NCI-H345 (cell line): ENCODE measurements at places on chromosomes 1 and 21.

GRCh38 chr1:107480548-107481415 is 339.9 kb downstream of the NTNG1 start:
- DNase-seq: no peak

- no peak for DNase-seq
Observed at GRCh38 chr1:174480324-174480723, 32.6 kb downstream of the GPR52 start.

GRCh38 chr1:103336408-103336807 is 189.1 kb upstream of the RNPC3 start:
- DNase-seq: no peak

DNA sequence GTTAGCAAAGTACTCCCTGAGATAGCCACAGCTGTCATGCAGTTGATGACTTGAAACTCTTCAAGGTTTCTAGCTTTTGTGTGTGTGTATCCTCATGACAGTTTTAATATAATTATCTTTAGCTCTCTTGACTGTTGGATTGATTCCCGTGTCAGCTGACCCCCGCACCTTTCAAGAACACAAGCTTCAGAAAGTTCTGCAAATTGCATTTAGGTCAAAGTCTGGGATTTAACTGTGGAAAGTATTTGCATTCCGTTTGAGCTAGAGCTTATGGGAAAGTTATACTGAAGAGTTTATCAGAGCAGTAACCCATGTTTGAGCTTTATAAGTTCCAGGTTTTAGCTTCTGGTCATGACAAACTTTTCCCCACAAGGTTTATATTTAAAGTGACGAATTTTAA is 380.1 kb upstream of the CHRM3 start:
- no peak for DNase-seq

GRCh38 chr1:202750761-202751160 is 40.5 kb upstream of the SYT2 start:
- no peak for DNase-seq

DNA sequence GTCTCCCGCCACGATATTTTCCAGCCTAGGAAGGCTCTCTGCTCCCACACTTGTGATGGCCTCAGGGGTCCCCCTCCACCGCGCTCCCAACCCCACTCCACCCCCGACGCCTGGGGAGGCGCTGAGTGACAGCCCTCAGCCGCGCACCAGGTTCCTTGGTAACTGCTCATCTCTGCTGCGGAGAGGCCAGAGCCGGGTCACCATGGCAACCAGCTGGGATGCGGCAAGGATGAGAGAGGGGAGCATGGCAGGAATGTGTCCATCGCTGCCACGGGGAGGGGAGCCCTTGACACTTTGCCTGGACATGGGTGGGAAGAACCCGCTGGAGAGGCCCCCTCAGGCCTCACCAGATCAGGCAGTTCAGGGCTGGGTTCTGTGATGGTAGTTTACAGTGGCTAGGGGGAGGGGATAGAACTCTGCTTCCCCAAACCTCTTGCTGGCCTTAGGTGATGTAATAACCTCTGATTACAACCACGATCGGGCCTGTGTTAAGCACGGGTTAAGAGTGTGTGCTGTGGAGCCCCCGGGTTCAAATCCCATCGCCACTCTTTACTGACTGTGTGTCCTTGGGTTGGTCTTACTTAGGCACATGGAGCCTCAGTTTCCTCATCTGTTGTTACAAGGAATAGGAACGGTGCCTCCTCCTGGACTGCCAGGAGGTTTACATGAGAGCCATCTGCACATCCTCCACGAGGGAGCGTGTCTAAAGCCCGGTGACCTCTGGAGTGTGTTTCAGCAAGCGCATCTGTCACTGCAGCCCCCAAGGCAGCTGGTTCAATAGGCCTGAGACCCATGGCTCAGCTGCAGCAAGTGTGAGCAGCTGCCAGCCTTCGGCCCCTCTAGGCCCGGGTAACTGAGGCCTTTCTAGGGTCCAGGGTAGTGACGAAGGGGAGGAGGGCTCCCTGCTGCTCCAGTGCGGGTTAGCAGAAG is 6.3 kb downstream of the KIF17 start:
- DNase-seq: peak; percentile 26

- DNase-seq: no peak
Observed at GRCh38 chr21:32321480-32321879, 22.8 kb downstream of the MRAP start.

- no peak for DNase-seq
Observed at GRCh38 chr1:116372191-116372590, 853 bp upstream of the ATP1A1 start.

DNA sequence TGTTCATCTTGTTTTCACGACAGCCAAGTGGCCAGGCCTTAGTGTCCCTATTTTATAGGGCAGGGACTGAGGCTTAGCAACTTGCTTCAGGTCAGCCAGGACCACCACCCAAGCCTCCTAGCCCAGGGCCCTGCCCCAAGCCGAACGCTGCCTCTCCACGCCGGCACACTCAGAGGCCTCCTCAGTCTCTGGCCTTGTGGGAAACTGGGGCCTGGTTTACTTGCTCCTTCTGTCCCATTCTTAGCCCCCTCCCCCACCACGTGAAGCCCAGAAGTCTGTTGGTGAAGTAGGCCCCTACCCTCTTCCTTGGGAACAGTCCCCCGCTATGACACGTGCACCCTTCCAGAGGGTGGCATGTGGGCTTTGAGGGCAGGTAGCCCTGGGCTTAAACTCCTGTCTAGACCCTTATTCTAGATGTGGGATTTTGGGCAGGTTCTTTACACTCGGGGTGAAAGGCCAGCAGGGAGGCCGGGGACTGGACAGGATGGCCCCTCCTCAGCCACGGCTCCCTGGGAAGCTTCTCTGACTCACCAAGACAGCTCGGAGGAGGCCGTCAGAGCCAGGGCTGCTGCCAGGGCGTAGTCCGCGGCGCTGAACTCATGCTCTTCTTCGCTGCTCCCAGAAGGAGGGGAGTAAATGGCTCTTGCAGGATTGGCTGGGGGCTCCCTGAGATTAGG is 4.3 kb downstream of the MYOM3 start:
- DNase-seq: no peak

GRCh38 chr1:156003923-156004188 is 16.9 kb downstream of the SSR2 start:
- DNase-seq: no peak

DNA sequence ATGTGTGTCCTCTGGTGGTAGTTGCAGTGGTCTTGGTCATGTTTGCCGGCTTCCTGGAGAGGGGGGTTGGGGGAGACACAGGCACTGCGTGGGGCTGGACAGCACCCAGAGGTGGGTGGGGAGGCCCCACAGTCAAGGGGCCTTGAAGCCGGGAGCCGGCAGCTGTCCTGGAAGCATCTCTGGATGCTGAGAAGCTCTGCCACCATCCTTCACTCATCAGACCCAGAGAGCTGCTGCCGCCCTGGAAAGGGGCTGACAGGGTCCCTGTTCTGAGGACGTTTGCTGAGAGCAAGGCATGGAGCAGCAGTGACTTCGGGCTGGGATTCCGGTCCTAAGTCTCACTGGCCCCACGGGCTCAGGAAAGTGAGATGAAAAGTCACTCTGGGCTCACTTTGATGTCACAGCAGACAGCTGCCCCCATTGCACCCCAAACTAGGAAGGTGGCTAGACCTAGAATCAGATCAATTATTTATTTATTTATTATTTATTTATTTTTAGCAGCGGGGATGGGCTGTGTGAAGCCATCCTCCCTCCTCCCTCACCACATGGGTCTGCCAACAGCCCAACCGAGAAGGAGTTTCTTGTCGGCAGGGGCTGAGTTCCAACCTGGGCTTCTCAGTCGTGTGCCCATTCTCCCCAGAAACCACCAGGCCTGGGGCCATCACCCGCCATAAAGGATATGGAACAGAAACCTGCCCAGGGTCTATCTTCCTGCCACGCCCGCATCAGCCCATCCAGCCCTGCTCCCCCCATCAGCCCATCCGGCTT is 547.4 kb downstream of the PTPRU start:
- DNase-seq: no peak

- no peak for DNase-seq
Observed at GRCh38 chr1:116411784-116412479, 38.9 kb downstream of the ATP1A1 start.

- peak; percentile 69 for DNase-seq
Observed at GRCh38 chr1:62882201-62883104, 98.5 kb downstream of the ATG4C start.

DNA sequence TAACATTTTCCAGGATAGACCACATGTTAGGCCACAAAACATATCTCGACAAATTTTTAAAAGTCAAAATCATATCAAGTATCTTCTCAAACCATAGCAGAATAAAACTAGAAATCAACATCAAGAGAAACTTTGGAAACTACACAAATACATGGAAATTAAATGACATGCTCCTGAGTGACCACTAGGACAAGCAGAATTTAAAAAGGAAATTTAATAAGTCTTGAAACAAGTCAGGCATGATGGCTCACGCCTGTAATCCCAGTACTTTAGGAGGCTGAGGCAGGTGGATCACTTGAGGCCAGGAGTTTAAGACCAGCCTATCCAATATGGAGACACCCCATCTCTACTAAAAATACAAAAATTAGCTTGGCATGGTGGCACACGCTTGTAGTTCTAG is 26.4 kb upstream of the UTS2 start:
- no peak for DNase-seq

GRCh38 chr1:113615425-113615824 is 143.9 kb downstream of the PHTF1 start:
- DNase-seq: no peak

DNA sequence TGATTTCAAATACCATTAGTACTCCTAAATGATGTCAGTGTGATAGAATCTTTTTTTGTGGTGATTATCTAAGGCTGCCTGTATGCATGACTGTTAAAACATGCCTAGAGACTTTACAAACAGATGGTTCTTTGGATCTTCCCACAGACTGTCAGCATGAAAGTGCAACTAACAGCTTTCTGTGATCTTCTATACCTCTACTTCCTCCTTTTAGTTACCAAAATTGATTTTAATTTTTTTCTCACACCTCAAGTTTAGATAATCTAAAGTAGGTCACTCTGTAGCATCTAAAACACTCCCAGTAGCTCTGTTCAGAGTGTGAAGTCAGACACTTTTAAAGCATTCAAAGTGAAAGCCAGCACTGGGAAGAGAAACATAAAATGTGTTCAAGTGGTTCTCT is 534.5 kb downstream of the PTPRC start:
- DNase-seq: no peak

- DNase-seq: no peak
Observed at GRCh38 chr1:184793967-184794366, 39.3 kb upstream of the EDEM3 start.

GRCh38 chr1:42837709-42838108 is 8.7 kb upstream of the ZNF691 start:
- no peak for DNase-seq

GRCh38 chr1:47575855-47576757 is 138.3 kb downstream of the FOXD2 start:
- no peak for DNase-seq

DNA sequence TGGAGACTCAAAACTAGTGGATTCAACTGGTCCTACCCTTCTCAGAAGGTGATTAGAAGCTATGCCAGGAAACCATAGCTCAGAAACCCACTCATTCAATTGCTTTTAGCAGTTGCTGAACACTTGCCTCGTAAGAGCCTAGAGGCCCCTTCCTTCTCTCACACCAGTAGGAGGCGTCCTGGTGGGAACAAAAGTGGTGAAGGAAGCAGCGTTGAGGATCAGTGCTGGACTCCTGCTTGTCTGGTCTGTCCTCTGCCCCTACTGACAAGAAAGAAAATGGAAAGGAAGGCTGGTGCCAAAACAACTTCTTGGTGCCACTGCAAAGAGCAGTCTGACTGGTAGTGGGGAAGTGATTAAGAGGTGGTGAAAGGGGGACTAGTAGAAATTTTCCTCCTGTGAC is 269.7 kb downstream of the LMO4 start:
- no peak for DNase-seq

DNA sequence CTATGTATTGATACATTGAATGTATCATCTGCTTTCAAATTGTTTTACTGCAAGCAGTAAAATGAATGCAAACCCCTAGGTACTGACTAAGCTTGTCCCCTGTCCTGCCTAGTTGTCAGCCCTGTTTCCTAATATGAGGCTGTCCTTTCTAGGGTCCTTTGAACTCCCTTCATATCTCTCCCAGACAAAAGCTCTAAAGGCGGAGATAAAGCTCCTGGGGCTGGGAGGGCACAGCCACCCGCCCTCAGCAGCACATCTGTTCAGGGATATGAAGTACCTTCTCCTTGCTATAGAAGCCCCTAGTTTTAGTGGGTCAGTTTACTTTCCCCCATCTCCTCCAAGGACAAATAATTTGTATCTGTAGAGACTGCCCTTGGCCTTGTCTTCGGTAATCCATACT is 93.1 kb upstream of the ETS2 start:
- DNase-seq: no peak

DNA sequence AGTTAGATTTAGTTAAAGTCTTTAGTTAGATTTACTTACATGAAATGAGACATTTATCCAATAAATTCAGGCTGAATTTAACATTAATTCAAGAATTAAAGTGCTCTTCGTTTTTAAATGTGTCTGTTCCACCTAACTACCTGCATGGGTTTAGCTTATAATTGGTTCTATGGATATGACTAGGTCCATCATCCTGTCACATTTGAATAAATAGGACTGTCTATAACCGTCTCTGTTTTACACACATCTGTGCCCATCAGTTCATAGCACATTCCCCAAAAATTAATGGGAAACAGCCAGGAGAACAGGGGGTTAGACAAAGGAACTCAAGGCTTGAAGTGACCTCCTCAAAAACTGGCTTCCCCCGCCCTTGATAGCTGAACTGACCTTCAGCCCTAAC is 219.6 kb downstream of the MRPL39 start:
- no peak for DNase-seq

DNA sequence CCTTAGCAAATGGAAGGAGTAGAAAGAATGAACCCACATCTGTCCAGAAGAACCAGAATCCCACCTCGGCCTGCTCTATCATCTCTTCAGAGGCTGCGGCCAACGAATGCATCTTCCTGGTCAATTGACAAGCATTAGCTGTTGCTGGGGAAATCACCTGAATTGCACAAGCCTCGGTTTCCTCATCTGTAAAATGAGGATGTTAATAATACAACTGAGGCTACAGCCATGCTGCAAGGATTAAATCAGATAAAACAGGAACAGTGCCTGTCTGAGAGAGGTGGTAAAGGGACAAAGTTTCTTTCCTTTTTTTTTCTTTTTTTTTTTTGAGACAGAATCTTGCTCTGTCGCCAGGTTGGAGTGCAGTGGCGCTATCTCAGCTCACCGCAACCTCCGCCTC is 99.8 kb downstream of the KIF14 start:
- DNase-seq: no peak

GRCh38 chr1:230422221-230422981 is 3.7 kb downstream of the PGBD5 start:
- DNase-seq: peak; percentile 56

GRCh38 chr1:9101510-9102146 is 27.3 kb downstream of the GPR157 start:
- DNase-seq: peak; percentile 64

GRCh38 chr1:22830041-22830566 is 119.5 kb downstream of the EPHB2 start:
- DNase-seq: no peak

DNA sequence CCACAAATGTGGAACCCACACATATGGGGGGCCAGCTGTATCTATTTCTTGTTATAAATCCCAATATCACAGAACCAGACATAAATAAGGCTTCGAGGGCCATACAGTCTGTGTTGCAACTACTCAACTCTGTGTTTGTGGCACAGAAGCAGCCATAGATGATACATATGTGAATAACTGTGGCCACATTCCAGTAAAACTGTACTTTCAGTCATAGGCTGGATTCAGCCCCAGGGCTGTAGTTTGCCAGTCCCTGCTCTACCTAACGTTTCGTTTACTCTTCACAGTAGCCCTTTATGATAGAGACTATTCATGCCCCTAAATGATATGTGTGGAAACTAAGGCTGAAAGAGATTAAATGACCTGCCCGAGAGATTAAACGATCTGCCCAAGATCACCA is 48.7 kb downstream of the FHAD1 start:
- no peak for DNase-seq

GRCh38 chr21:37164742-37165141 is 91.7 kb downstream of the TTC3 start:
- DNase-seq: no peak
